ENCODE measurements at places on chromosomes 1 and 21.

GRCh38 chr1:88668405-88668804 is 15.7 kb upstream of the PKN2 start:
- no peak for DNase-seq

GRCh38 chr1:9905010-9905409 is 5.1 kb downstream of the CTNNBIP1 start:
- DNase-seq: no peak

- peak; percentile 92 for DNase-seq
Observed at GRCh38 chr21:41121785-41122415, 46.1 kb upstream of the BACE2 start.

DNA sequence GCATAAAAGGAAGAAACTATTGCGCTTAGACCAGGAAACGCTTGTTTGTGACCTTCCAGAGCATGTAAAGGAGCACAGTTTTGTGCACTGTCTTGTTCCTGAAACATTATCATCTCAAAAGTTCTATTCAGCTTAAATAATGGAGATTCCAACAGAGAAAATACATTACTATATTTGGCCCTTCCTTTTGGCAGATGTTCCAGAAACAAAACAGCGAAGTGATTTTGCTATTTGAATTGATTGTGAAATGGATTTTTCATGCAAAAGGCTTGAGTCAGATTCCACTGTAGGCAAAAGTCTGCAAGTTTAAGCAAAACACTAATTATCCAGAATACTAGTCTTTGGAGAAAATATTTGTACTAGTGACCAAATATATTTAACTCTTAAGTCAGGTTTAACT is 80.3 kb upstream of the PTBP2 start:
- no peak for DNase-seq

- DNase-seq: no peak
Observed at GRCh38 chr1:44043176-44044070, 12.2 kb upstream of the SLC6A9 start.
